Tibial artery (tissue), 4 donors: ENCODE measurements at places on chromosomes 3 and 15.

DNA sequence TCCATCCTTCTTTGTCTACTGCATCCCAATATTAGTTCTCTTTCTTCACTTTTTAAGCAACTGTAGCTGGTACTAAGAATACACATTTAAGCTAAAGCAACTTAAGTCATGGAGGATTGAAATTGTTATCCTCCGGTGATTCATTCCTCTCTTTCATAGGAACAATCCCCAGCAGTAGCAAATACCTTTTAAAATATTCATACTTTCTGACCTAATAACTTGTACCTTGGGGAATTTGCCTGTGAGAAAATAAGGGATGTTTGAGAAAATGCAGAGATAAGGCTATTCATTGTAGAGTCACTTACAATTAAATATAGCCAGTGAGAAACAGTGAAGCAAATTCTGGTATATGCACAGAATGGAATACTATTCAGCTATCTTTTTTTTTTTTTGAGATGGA is 66.0 kb downstream of the VPS13C start:
- DNase-seq: no peak

GRCh38 chr15:75095594-75095993 is 72.2 kb downstream of the PPCDC start:
- no peak for DNase-seq

DNA sequence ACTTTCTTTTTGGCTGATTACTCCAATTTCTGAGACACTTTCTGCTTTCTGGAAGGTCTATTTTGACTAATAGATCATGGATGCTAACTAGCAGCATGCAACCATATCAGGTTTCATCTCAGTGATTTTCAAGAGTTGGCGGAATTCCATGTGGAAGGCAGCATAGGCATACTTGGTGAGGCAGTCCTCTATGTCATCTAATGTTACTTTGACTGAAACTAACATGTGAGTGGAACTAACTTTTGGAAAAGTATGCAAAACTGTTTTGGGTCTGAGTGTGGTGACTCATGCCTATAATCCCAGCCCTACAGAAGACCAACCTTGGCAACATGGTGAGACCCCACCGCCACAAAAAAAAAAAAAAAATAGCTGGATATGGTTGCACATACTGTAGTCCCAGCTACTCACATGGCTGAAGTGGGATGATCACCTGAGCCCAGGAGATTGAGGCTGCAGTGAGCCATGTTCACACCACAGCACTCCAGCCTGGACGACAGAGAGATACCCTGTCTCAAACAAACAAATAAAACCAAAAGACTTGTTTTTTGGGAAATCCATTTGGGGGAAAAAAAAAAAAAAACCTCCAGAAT is 1033.7 kb downstream of the ROBO1 start:
- DNase-seq: no peak

- DNase-seq: no peak
Measured at GRCh38 chr3:126151562-126152302, 28.7 kb downstream of the ALDH1L1 start.

DNA sequence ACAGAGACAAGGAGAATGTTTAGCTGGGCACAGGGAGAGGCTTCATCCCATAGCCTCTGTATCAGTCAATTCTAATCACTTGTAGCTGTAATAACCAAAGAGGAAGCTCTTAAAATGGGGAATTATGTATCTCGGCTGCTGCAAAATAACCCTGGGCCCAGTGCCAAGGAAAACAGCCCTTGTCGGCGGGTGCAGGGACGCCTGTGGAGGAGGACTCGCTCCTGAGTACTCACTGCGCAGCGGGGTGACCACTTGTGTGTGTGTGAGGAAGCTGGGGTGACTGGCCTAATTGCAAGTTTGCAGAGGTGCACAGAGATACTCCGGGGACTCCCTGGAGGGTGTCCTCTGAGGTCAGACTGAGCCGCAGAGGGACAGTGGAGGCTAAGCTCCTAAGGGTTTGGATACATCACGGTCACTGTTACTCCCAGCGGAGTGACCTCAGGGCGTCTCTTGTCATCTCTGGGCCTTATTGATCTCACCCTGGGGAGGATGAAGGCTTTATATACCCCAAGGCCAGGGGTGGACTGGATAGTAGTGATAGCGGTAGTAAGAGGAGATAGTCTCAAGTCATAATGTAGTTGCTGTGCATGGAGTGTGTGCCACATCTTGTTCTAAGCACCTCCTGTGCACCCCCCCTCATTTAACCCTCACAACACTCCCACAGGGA is 37.2 kb downstream of the SLC6A6 start:
- DNase-seq: peak; percentile 81
